ENCODE measurements at places on chromosomes 3 and 15.

GRCh38 chr15:77354063-77354462 lies 65.8 kb downstream of the PEAK1 start:
- no peak for DNase-seq

DNA sequence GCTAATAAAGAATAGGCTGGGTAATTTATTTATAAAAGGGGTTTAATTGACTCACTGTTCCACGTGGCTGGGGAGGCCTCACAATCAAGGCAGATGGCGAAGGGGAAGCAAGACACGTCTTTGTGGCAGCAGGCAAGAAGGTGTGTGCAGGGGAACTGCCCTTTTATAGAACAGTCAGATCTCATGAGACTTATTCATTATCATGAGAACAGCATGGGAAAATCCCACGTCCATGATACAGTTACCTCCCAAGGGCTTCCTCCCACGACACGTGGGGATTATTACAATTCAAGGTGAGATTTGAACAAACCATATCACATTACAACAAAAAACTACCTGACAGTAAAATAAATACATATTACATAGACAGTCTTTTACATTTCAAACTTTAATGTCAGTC lies 414.9 kb downstream of the NAALADL2 start:
- DNase-seq = no peak

GRCh38 chr15:52213206-52213605 lies 22.0 kb upstream of the GNB5 start:
- DNase-seq = no peak

DNA sequence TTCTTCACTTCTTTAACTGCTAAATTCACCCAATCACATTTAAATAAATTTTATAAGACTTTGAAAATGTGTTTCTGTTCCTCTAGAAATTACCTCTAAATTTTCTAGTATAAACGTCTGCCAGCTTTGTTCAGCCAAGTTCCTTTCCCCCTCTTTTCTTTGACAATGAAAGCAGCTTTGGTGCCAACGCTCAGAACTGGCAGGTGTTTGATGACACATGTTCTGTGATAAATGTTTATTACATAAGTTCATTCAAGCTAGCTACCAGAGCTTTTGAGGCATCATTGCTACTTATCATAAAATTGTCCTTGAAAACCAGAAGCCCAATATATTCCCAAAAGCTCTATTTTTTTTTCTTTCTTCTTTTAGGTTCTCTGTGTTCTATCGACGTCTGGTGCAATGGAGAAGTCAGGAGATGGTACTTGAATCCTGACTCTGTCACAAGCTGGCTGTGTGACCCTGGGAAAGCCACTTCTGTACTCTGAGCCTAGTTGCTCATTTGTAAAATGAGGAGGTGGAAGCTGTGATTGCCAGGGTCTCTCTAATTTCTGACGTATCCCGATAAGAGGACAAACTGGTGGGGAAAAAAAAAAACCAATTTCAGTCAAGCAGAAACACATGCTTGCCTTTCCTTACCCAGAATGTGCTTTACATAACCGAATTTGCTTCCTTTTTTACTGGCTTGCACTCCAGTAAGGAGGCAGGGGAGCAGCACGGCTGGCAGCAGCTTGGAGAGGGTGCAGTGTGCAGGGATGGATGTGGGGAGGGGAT lies 187.1 kb upstream of the LPP start:
- DNase-seq = no peak

DNA sequence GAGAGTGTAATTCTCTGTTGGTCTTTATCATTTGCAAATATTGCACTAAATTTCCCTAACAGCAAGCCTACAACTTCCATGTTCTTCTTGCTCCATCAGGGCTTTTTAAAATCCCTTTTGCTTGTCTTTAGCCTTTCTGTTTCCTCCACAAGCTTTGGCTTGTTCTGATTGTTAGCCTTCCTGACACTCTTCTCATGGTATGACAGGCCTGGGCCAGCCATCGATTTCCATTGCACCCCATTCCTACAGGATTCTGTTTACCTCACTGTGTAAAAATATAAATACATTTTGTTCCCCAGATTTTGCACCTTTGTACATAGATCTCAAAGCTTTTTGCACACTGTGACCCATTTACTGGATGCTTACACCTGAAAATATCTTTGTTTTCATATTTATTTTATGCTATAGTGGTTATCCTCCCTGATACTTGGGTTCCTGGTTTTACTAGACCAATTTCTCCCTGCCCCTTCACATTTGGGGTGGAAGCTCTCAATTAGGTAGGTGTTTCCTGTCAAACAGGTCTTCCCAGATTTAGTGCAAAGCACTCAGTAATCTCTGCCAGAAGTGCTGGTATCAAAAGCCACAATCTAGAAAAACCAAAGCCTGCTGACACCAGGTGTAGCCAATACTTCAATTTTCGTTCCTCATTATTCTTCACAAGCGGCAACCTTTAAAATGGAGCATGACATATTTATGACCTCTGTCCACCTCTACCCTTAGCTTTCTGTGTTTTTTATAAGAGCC lies 57.9 kb upstream of the PPP2R3A start:
- DNase-seq = no peak

GRCh38 chr3:61564395-61565059 lies 3.2 kb downstream of the PTPRG start:
- DNase-seq = no peak

GRCh38 chr15:68055224-68055705 lies 1.1 kb downstream of the PIAS1 start:
- peak; percentile 70 for DNase-seq

DNA sequence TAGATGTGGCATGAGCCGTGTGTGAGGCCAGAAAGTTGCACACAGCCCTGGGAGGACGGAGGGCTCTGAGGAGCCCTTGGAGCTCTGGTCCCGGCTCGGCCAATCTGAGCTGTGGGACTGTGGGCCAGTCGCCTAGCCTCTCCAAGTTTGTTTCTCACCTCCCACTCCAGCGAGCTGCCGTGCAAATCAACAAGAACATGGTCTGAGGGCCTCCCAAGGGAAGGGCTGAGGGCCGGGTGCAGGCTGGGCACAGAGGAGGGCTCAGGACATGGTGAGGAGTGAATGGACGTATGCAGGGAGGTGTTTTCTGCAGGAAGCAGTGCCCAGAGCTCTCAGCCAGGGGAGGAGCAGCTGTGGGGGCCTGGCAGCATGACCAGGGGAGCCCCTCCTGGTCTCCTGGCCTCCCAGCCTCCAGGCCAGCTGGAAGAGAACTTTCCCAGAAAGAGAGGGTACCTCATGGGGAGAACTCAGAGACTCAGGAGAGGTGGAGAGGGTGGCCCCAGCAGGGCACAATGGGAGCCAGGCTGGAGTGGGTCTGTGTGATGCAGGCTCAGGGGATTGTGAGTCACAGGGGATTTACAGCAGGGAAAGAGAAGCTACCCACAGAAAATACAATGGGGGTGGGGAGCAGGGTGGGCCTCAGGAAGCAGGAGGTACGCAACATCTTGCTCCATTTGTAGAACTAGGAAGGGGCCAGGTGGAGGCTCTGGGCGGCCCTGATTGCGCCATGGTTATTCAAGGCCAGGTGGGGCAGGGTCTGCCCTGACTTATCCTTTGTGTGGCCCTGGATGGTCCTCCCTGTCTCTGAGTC lies 24.8 kb downstream of the PSTPIP1 start:
- DNase-seq = peak; percentile 67

- no peak for DNase-seq
These were observed 1476.3 kb upstream of the CADM2 start for GRCh38 chr3:83482402-83483070.

DNA sequence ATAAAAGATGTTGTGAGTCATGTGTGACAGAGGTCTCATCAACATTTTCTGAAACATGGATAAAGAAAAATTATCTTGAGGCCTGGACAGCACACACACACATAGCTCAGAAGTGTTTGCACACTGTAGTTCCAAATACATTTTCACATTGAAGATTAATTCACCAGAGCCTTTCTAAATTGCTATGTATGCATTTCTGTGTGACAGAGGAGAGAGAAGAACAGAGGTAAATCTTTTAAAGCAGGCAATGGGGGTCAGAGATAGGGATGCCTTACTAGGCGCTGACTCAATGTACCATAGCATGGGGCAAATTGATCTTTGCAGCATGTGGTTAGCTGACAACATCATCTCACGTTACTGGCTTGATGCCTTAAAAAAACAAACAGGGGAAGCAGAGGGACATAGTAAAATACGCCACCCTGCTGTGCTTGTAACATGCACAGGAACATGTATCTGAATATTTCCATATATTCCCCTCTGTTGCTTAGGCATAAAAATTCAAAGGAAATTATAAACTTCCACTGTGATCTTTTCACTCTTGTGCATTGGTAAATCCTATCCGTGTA lies 7.7 kb downstream of the POU1F1 start:
- no peak for DNase-seq

DNA sequence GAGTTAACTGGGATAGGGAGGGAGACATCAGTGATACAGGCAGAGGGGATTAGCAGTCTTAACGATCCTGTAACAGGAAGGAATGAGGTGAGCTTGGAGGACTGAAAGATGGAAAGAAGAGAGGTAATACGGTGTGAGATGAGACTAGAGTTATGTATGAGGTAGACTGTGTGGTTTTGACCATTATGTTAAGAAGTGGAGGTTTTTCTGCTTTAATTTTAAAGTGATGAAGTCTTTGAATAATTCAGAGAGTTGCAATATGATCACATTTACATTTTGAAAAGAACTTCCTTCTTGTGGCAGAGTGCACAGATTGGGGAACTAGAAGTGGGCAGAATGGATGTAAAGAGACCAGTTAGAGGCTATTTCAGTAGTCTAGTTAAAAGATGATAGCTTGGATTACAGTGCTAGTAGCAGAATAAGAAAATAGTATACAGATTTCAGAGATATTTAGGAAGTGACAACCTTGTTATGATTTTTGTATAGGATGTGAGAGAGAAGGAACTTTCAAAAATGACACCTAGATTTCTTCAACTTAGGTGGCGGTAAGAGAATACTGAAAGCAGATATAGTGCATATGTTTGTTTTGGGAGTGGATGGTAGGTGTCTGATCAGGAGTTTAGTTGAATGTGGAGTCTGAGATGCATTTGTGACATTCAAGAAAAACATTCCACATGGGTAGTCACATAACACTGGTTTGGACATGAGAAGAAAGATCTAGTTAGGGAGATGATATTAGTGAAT lies 40.5 kb downstream of the STT3B start:
- DNase-seq = no peak

GRCh38 chr3:28132941-28133340 lies 108.5 kb upstream of the CMC1 start:
- DNase-seq = no peak

DNA sequence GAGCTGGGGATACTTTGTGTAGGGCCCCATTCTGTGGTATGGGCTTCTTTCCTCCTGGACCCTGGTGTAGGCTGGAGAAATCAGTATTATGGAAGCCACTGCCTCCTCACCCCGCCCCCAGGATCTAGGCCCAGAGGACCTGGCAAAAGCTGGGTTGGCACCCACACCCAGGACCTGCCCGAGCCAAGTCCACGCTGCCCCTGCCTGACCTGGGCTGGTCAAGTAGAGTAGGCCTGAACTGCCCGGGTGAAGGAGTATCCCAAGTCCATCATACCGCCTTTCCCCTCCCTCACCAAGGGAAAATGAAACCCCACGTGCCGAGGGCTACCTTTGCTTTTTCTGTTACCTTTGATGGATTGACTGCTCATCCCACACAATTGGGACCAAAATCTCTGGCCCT lies 37.7 kb upstream of the TRAK1 start:
- DNase-seq = no peak

DNA sequence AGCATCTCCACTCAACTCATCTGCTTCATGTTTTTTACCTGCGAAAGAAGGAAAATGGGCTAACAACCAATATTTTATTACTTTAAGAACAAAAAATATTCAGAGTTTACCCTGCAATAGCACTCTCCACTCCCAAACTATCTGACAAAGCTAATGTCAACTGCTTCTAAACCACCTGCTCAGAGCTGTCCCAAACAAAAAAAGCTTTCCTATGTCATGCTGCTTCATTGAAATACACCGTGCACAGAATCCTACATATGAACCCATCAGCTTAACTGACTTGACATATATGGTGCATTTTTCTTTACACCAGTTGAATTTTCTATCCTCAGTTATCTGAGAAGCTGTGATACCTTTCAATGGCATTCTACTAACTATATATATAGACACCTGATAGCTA lies 16.5 kb downstream of the SLTM start:
- no peak for DNase-seq

DNA sequence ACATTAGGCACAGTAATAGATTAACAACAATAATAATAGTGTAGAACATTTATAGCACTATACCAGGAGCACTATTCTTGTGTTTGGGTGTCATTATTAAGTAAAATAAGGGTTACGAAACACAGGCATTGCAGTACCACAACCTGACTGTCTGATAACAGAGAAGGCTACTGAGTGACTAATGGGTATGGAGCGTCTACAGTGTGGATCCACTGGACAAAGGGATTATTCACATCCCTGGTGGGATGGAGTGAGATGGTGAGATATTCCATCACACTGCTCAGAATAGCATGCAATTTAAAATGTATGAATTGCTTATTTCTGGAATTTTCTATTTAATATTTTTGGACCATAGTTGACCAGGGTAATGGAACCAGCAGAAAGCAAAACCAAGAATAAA lies 18.2 kb downstream of the MINDY4B start:
- no peak for DNase-seq
